A549 treated with dexamethasone at 1 μM for 4 hours (cell line): ENCODE measurements at places on chromosomes 6 and 20. TPM values are rescaled to one million over a fixed set of nuclear protein-coding genes. Genes with fewer than 3 reads are reported as not detected.

LY6G6F gene
- total RNA-seq: not detected in 5 replicates

FAM162B gene
- total RNA-seq: 0.11 TPM in 1 of 5 replicates, not detected in the others

DLK2 gene
- total RNA-seq: 4.5 to 7.3 TPM (median 7.0 TPM) in 5 replicates

EPHA7 gene
- 0.07 to 0.14 TPM (median 0.11 TPM) in 5 replicates for total RNA-seq

OLIG3 gene
- total RNA-seq: not detected in 5 replicates

BHLHE23 gene
- total RNA-seq: 0.12 TPM in 1 of 5 replicates, not detected in the others
